ENCODE measurements at places on chromosomes 16 and 17.

DNA sequence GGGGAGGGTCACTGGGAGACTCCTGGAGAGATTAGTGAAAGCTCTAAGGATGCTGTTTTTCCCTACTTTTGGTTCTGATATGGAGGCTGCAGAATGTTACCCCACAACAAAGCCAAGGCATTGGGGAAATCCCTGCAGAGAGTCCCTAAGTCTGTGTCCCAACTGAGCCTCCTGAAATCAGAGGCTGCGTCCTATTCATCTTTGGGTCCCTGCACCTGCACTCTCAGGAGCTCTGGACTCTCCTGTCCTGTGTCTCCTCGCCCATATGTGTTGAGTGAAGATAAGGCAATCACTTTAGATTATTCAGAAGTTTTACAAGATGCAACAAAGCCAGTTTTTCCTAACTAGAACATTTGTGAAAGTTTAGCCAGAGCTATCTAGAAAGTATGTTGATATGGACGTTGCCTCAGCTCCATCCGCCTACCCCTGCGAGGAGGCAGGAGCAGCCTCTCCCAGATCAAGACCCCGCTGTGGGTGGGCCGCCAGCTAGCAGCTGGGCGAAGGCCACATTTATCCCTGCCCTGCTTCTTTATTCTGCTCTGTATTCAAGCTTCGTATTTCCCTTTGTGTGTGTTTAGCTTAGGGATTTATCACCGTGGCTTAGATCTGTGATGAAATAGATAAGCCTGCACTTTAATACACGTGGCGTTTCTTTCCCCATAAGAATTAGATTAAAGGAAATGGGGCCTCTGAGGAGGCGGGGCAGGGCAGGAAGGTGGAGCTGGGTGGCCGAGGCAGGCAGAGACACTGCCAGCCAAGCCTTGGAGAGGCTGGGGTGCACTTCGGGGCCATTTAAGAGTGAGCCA lies 37.4 kb downstream of the SHISA6 start:
- no peak for DNase-seq

- DNase-seq, result no peak
Measured at GRCh38 chr17:6926667-6927066, 69.2 kb upstream of the ALOX12 start.

DNA sequence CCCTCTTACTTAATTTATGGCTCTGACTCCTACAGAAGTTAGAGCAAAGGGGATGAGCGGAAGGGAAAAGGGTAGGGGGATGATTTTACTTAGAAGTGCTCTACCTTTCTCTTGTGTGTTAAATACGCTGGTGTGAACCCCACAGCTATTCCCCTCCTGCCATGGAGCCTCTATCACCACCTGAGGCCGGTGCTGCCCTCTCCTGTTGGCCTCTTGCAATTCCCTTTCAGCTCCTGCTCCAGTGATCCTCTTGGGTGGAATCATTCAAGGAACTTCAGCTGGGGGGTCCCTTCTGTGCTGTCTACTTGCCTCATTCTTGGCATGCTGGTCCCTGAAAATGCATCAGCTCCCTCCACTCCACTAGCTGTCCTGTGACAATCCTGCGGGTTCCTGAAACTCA lies 41.8 kb upstream of the CDH8 start:
- no peak for DNase-seq

DNA sequence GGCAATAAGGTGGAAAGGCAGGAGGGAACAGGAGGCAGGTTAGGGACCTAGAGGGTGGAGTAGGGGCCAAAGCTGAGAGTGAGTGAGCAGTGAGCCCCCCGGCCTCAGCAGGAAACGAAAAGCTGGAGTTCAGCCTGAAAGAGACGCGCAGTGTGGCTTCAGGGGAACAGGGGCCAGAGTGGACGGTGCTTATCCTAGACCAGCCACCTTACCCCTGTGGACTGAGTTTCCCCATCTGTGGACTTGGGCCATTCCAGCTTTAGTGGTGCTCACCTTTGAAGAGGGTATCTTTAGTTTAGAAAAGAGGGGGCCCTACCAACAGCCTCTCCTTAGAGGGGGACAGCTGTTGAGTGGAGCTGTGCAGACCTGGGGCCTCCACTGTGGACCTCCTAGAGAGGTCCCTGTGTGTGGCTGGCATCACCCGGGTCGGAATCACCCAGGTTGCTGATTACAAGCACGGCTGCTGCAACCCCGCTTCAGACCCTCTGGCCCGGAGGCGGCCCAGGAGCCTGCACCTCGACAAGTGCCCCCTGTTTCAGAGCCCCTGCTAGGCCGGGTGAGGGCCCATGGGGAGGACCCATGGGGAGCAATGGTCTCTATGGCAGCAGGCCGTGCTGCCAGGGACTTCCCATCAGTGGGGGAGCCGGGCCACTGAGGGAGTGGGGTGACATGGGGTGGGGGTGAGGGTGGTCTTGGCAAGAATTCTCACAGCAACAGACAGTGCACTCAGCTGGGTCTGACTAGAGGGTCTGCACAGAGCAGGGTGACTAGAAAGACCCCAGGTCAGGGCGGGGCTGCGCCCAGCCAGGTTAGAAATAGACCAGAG lies 2.6 kb downstream of the GPR142 start:
- no peak for DNase-seq

DNA sequence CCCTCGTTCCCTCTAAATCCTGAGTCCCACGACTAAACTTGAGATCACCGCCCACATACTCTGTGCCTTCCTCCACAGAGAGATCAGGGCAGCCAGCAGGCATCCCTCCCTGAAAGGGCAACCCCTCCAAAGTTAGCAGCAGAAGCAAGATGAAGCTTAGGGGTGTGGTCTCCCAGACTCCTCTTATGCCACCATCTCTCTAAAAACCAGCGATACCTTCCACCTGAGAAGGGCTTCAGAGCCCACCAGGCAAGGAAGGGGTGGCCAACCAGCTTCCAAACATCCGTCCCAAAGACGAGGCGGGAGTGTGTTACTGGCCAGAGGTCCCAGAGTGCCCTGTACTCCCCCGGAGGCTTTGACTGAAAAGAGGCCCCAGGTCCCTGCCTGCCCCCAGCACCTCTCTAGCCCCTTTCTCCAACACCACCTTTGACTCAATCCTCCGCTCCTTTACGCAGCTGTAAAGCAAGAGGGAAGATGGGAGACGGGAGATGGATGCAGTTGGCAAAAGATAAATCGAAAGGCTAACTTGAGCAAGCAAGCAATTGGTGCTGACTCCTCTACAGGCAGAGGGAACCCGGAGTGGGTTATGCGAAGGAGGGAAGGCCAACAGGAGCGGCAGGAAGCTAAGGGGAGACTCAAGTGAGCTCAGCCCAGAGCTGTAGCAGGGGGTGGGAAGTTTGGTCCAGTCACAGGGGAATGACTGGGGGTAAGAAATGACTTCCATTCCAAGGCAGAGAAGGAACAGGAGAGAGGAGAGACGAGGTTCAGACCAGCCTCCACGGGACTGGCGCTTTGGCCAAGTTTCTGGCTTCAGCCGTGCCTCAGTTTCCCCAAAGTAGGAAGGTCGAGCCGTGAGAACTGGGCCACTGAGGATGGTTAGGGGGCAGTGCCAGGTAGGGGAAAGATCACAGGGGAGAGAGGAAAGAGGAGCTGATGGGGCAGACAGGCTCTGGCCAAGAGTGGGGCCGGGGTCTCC lies 1.0 kb downstream of the ST3GAL2 start:
- no peak for DNase-seq
